ENCODE measurements at places on chromosomes 2 and 18.

DNA sequence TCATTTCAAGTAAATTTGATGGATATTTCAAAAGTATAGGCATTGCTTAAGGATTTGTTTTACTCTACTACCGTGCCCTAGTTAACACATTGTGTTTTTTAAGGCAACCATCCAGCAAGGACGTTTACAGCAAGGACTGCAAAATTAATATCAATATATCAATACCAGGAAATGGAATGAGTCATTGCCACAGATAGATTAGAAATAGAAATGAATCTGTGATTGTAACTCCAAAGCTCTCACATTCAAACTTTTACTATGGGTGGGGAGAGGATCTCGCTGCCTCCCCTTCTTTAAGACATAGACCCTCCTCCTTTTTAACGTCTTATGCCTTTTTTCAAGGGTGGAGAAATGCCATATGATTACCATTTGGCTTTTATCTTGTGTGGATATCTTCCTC is 3.8 kb downstream of the CD28 start:
- DNase-seq: no peak

GRCh38 chr18:47754311-47755101 is 176.0 kb downstream of the SMAD2 start:
- DNase-seq: no peak

DNA sequence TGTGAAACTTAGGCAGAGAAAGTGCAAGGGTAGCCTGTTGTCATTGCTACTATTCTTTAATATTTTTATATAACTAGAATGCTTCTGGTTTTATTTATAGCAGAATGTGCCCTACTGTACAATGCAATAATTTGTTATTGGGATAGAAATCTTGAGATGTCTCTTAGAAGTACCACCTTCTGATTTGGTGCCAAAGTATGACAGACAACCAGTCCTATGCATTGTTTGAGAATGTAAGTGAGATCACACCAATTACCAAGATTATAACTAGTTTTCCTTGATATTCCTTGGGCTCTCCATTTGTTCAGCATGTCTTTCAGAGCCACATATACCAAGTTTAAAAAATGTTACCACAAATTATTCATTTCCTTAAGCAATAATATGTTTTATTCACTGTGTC is 399.7 kb downstream of the CPS1 start:
- DNase-seq: peak; percentile 20

DNA sequence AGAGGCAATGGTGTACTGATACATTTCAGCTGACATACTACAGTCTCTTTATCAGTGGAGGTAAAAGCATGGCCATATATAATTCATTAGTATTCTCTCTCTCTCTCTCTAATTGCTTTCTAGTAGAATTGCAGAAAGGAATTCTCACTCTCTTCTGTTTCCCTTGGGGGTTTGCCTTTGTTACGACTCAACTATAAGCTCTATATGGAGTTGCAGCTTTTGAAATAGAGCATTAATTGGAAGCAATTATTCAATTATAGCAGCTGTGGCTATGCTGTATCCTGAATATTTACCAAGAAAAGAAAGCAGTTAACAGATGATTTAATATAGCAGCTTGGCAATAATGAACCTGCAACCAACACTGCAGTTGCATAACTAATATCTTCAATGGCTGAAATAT is 132.7 kb upstream of the STON1 start:
- no peak for DNase-seq

GRCh38 chr18:55334875-55335274 is 253.1 kb downstream of the TCF4 start:
- DNase-seq: no peak

DNA sequence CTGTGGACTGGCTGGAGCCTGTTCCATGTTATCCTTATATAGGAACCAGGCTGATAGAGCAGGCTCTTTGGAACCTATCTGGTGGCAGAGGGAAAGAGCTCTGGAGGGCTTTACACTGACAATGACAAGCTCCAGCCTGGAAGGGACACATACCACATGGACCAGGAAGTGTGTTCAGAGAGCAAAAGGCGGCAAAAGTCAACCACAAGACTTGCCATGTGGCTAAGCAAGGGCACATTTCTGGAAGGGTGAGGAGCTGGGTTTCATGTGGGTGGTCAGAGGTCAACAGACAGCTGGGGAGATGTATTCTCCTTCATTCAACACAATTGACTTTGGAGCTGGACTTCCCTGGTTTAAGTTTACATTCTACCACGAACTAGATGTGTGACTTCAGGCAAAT is 325.2 kb downstream of the DYSF start:
- DNase-seq: no peak
